ENCODE measurements at places on chromosomes 1 and 21.
A peak's percentile ranks its signal among the peaks of the same experiment; 100 is the strongest.

GRCh38 chr1:209484429-209484828 is 99.1 kb upstream of the CAMK1G start:
- DNase-seq, result no peak

- no peak for DNase-seq
These were observed 44.4 kb downstream of the ATP2B4 start for GRCh38 chr1:203671047-203671446.

DNA sequence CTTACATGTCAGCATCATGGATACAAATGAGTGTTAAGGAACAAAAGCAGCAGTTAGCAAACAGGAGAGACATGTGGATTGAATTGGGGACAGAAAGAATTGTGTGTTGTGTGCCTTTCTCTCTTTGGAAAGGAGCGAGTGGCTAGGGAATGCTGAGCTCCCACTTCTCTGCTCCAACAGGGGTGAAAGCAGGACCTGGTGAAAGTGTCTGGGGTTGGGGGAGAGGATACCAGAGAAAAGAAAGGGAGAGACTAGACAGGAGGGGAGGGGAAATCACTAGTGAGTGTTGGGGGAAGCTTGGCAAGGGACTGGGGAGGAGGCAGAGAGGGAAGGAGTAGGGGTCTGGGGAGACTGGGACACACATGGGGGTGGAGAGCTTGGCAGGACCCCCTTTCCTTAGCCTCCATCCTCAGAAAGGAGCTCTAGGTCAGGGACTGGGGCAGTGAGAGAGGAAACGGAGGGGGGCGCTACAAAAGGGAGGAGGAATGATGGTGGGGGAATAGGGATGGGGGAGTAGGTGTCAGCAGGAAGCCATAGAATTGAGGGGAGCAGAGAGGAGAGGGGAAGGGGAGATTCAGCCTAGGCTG is 2.2 kb downstream of the KIRREL1 start:
- DNase-seq, result no peak

- DNase-seq, result no peak
These were observed 18.8 kb upstream of the MAP1LC3C start for GRCh38 chr1:242017580-242018233.

DNA sequence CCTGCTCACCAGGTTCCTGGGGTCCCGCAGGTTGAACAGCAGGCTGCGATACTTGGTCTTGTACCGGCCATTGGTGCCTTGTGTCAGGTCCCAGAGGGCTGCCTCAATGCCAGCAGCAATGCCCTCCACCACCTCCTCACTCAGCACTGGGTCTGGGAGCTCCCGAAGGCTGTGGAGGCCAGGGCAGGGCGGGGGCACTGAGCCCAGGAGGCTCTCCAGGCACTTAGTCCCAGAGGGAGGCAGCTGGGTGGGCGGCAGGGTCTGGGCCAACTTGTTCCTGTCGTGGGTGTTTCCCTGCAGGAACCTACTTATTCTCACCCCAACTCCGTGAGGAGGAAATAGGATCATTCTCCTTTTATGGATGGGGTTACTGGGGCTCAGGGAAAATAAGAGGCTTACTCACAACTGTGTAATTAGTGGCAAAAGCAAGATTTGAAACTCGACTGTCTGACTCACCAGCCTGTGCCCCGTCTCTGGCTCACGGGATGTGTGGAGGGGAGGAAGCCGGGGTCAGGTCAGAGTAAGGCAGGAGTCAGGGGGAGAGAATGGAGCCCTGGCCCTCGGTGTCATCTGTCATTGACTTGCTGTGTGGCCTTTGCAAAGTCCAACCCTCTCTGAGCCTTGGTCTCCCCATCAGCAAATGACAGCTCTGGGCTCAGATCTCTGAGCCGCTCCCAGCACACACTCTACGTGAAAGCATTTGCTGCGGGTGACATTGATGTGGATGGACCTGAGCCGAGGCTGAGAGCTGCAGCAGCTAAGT is 17.2 kb downstream of the SPOCD1 start:
- no peak for DNase-seq

GRCh38 chr1:160724465-160725242 is 13.0 kb upstream of the CD48 start:
- no peak for DNase-seq

DNA sequence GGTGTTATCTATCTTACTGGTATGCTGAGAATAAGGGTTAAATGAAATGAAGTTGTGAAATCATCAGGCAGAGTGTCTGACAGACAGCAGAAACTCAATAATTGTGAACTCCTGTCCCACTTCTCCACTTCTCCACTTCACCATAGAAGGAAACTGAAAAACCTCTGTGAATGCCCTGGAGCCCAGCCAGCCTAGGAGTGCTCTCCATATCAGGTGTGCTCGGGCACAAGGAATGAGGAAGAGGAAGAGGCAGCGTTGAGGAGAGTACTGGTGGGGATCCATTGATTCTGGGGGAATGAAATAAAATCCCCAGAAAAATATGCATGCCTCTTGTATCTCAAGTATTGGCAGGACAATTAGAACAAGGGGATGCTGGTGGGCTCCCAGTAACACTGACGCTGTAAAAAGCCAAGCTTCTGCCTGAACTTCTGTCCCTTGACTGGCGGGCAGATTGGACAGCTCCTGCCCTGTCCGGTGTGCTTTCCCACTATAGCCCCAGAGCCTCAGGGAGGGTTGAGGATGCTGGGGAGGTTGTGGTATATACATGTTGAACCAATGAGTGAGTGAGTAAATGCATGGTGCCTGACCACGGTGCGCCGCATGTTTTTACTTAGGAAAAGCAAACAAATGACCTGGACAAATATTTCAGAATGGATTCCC is 47.7 kb downstream of the NMNAT2 start:
- DNase-seq, result no peak

DNA sequence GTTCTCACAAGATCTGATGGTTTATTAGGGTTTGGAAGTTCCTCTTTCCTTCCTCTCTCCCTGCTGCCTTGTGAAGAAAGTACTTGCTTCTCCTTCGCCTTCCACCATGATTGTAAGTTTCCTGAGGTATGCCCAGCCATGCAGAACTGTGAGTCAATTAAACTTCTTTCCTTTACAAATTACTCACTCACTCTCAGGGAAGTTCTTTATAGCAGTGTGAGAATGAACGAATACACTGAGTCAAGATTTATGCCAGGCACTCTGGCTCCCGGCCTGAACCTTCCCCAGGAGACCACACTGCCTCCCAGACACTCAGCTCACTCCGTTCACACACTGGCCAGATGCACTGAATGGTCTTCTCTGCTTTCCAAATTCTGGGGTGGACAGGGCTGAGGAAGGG is 308.3 kb upstream of the AJAP1 start:
- no peak for DNase-seq

- DNase-seq, result no peak
These were observed 62.5 kb upstream of the TNFSF4 start for GRCh38 chr1:173269490-173270230.

DNA sequence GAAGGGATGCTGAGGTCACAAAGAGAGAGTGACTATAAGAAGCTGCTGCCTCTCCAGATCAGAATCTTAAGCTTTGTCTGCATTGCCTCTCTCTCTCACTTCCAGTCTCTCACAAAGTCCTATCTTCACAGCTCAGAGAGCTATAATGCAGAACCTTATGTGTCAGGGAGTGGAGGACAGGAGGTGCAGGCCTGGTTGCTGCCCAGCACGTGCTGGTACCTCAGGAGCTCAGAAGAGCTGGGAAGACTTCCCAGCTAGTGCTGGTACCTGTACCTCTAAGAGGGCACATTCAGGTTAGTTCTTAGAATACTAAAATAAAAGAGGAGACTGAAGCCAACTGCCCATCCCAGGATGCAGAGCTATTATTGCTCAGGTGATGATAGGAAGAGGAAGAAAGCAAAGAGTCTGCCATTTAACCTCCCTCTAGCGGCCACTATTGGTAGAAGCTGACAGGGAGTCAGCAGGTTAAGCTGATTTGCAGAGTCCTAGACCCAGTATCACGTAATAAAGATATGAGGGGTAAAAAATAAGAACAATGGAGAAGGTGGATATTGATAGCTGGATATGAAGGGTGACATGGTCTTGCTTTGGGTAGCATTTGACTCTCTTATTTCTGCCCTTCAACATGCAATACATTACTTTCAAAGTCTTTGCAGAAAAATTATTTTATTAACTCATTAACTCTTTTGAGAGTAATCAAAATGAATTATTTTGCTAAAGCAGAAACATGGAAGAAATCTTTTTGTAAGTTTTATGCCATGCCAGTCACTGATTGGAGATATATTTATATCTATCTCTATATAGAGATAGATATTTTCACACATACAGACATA is 138.1 kb upstream of the HMCN1 start:
- peak; percentile 28 for DNase-seq

GRCh38 chr1:64021066-64021465 is 182.4 kb upstream of the UBE2U start:
- no peak for DNase-seq

DNA sequence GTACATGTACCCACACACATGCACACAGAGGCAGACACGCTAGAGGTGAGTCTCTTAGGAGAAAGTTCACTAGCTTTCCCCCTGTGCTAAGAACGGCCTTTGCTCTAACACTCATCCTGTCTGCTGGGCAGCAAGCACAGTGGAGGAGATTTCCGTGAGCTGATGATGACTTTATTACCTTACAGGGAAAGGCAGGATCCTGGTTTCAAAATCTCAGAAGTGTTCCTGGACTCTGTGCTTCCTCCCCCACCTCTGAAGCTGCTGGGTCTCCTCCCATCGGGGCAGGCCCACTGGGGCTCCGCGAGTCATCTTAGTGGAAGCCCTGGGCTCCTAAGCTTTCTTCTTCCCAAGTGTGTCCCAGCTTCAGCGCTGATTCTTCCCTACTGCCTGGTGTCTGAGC is 2.7 kb downstream of the FAM3B start:
- no peak for DNase-seq

GRCh38 chr21:31386006-31386405 is 41.9 kb upstream of the TIAM1 start:
- no peak for DNase-seq

DNA sequence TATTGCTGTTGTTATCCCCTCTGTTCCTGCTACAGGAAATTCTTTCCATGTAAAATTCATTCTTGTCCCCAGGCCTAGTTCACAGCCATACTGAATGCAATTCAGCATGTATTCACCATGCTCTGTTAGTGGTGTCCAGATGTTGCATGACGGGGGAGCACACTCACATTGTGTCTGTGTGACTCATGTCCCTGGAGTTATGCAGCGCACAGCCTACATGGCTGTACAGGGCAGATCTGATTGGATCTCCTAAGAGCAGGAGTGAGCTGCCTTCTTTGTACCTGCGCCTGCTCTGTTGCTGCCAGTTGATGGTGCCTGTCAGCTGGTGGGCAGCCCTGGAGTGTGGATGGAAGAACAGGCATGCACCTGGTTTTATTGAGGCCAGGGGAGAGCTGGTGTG is 17.6 kb downstream of the HTR6 start:
- DNase-seq, result no peak

DNA sequence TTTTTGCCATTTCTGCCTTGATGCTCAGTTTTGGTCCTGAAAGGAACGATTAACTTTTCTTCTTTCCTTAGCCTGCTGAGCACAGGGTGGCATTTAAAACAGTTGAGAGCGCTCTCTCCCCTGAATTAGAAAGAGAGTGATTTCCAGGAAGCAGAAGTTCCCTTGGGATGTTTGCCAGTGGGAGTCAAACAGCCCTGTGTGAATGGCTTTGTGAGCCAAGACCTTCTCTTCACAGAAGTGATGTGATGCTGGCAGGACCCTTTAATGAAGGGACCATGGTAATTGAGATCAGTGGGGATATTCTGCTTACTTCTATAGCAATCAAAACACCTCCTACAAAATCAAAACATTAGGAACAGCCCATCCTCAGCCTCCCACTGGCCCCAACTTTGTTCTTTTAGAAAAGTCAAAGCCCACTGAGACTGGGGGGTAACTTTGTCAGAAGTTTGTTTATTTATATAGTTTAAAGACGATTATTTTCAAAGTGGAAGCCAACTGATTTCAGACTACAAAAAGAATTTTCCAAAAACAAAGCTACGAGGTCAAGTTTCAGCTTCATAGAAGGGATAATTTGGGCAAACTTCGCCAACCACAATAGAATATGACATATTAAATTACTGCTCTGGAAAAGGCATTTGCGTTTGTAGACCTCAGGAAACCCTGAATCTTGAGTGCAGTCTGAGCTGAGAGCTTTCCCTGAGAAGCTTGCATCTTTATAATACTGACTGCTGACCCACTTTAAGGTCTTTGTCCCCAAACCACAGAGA is 122.7 kb downstream of the GABPA start:
- DNase-seq, result no peak

DNA sequence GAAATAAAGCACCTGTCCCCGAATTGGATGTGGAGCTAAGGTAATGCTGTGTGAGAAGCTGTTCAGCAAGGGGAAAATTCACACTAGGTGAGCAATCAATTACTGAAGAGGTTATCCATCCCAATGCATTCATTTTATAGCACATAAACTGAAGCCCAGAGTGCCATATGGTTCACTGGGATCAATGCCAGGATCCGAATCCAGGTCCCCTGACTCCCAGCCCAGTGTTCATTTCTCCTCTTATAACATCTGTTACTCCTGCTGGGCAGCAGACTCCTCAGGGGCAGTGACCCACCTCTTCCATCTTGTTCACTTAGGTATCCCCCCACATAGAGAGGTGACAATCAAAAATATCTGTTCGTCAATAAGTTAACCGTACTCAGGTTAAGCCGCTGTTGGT is 13.2 kb upstream of the SEC16B start:
- no peak for DNase-seq

GRCh38 chr1:236494586-236495466 is 29.0 kb upstream of the LGALS8 start:
- DNase-seq, result no peak

DNA sequence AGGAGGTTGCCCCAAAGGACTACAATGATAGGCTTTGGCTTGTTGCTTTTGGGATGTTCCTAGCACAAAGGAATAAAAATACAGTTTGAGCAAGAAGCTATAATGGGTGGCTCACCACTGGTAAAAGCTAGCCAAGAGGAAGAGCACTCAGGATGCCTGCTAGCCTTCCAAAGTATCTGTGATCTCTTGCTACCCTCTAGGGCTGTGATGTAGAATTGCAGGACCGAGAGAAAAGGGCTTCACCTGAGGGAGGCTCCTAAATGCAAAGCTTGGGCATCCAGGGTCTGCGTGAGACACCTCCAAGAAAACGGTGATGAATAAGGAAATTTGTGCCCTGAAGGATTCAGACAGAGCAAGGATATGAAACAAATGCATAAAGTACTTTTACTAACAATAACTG is 17.7 kb downstream of the IVL start:
- DNase-seq, result no peak

DNA sequence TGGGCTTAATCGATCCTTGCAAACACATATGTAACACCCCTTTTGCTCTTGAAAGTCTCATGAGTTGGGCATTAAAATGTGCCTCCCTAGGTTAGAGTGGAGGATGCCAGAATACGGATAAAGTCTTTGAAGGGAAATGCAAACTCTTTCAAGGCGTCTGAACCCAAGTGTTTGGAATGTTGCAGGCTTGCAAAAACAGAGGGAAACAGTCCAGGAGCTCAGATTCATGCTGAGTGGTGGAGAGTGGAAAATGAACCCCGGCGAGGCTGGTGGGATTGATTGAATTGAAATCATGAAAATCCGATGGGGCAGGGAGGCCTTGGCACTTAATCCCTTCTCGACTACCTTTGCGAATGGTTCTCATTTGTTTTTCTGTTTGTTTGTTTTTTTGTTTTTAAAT is 175.5 kb downstream of the PGBD5 start:
- no peak for DNase-seq

- no peak for DNase-seq
These were observed 197.9 kb downstream of the NCAM2 start for GRCh38 chr21:21196087-21196486.

- no peak for DNase-seq
These were observed 97.4 kb upstream of the TNR start for GRCh38 chr1:175840787-175841186.

- no peak for DNase-seq
These were observed 81.8 kb downstream of the CDC7 start for GRCh38 chr1:91582431-91582921.

GRCh38 chr1:85465099-85465785 is at the start of gene DDAH1:
Gene DDAH1, minus strand, starts transcription at chr1:85465159. Its CDS starts 114 bp downstream, at chr1:85465045.
- DNase-seq, result no peak

Measured in CD8-positive, alpha-beta T cell (primary cell).